B cell (primary cell): ENCODE measurements at places on chromosomes 1 and 21.

DNA sequence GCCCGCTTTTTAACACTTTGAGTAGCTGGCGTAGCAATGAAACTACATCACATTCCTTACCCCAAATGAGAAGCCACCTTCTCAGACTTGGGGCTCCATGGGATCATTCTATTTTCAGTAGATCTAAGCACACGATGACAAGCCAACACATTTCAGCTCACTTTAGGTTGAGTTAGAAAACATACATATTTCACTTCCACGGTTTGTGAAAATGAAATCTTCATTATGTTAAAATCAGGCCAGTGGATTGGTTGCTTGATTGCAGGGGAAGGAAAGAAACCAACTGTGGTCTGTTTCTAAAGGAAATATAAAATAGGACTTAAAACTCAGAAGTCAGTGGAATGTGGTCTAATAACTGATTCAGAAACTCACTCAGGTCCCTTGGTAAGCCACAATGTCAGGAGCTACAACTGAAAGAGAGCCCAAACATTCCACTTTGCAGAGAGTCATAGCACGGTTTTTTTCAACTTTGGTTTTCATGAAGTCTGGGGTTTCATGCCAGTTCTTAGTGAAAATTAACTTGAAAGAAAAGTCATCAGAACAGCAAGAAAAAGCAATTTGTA is 82.3 kb upstream of the TIAM1 start:
- no peak for DNase-seq

DNA sequence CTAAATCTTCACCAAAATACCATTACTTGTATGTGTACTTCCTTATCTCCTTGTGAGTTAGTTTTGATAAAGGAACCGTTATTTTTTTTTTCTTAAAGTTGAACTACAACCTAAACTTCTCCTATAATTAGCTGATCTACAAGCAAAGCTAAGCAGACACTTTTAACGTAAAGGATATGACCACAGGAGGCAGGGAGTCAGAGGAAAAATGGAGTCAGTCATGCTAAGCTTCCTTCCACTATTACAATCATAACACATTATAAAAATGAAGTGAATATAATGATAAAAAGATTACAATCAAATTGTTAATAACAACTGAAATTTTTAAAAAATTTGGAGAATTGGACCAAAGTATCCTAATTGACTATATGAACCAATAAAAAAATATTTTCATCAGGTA is 892.6 kb downstream of the KCNT2 start:
- no peak for DNase-seq

DNA sequence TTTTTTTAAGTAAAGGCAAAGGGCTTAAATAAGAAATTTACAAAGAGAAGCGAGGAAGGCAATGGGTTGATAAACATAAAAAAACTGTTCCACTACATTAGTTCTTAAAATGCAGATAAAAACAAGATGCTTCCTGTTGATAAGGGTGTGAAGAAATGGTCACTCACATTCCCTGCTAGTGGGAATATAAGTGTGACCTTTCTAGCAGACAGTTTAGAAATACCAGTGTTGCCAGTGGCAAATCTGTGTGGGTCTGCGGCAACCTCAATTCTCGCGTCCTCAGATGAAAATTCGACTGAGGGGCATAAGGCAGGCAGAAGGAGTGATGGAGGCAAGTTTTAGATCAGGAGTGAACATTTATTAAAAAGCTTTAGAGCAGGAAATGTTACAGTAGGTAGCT is 151.1 kb downstream of the NTNG1 start:
- no peak for DNase-seq

DNA sequence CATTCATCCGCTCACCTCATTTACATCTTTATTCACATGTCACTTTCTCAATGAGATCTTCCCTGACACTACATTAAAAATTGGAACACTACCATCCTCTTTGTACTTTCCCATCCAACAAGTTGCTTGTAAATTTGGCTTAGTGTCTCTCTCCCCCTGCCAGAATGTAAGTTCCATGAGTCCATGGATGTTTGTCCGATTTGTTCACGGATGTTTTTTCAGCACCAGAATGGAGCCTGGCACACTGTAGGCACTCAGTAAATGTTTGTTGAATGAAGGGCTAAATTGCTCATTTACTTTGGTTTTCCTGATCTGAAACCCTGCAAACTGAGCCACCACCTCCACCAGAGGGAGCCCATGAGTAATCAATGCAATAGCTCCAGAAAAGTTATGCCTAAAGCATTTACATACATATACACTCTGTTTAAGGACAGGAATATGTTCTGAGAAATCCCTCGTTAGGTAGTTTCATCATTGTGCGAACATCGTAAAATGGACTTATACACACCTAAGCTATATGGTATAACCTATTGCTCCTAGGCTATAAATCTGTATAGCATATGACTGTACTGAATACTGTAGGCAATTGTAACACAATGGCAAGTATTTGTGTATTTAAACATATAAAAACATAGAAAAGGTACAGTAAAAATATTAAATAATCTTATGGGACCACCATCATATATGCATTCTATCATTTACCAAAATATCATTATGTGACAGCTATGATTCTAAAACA is 2.8 kb upstream of the EYA3 start:
- peak; percentile 85 for DNase-seq

DNA sequence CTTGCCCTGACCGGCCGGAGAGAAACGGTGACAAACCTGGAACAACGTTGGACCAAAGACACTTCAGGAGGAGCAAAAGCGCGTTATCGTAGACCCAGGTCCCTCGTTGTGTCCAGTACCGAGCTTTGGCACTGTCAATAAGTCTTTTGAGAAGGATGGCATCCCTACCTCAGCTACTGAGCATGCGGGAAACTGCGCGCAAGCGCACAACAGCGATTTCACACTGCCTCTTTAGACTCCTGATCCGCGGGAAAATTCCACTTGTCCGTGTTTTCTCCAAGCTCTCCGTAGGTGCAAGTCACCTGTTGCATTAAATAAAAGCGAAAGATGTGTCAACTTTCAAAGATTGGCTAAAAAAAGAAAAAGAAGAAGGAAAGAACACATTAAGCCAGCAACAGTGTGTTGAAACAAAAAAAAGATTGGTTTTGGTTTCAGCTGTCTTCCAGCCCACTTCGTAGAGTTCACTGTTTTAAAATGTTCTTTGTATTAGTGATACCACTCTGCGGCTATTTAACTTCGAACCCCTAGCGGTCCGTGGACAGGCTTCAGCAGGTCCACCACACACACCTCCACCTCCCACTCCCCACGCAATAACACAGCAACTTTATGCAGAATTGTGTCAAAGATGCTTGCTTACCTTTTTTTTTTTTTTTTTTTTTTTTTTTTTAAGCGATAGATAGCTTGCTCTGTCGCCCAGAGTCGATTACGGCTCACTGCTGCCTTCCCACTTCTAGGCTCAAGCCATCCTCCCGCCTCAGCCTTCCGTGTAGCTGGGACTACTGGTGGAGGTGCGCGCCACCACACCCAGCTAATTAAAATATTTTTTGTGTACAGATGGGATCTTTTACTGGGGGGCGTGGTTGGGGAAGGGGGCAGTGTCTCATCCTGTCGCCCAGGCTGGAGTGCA is at the start of gene BPNT1:
Gene BPNT1, minus strand, starts transcription at position 139 of the 907 bp plus-strand sequence. CDS start 9,942 bp downstream, outside the sequence.
- DNase-seq, result peak; percentile 99

DNA sequence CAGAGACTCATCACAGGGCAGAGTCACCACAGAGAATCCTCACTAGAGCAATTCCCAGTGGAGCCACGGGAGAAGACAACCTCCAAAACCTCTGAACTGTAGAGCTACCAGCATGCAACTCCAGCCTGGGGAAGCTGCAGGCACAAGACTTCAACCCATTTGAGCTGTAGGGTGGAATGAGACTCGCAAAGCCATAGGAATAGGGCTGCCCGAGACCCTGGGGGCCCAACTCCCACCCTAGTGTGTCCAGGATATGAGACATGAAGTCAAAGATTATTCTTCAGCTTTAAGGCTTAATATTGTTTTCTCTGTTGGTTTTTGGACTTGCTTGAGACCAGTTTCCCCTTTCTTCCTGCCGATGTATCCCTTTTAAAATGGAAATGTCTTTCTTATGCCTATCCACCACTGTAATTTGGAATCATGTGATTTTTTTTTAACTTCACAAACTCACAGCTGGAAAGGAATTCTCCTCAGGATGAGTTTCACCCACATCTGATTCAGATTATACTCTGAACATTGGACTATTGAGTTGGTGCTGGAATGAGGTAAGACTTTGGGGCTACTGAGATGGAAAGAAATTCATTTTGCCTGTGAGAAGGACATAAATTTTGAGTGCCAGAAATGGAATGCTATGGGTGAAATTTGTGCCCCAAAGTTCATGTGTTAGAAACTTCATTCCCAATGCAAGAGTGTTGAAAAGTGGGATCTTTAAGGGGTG is 59.6 kb upstream of the ST6GALNAC5 start:
- DNase-seq, result no peak

- DNase-seq, result no peak
Measured at GRCh38 chr1:162984699-162985098, 84.5 kb upstream of the RGS4 start.

GRCh38 chr1:110638556-110638955 is 32.4 kb upstream of the KCNA2 start:
- DNase-seq, result no peak

GRCh38 chr1:100612540-100612939 is 74.6 kb downstream of the GPR88 start:
- DNase-seq, result no peak

DNA sequence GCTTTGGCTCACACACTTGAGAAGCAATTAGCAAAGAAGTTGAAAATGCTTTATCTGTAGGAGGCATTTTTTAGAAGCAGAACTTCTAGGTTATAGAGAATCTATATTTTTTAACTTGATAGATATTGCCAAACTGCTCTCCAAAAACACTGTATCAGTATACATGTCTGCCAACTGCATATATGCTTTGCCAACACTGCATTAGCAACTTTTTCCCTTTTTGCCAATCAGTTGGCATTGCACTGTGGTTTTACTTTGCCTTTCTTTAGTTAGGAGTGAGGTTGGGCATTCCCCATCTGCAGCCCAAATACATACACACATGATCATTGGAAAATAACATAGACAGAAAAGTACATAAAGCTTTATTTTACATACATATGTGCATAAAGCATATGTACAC is 15.0 kb downstream of the PADI3 start:
- DNase-seq, result no peak

DNA sequence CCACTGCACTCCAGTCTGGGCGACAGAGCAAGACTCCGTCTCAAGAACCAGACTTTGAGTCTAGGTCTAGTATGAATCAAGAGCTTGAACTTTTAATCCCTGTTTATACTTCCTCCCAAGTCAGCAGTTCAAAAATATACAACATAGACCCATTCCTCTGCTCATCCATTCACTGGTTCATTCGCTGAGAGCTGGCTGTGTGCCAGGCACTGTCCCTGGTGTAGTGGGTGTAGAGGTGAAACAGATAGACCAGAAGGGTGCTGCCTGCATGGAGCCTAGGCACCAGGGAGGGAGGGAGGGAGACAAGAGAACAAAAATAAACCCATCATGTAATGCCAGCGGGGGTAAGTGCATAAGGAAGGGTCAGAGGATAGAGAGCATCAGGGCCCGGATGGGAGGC is 25.5 kb upstream of the SEC16B start:
- DNase-seq, result no peak

- DNase-seq, result no peak
Measured at GRCh38 chr1:12035312-12035711, 16.0 kb downstream of the MIIP start.

- no peak for DNase-seq
Measured at GRCh38 chr1:119667173-119667572, 19.1 kb upstream of the ZNF697 start.

DNA sequence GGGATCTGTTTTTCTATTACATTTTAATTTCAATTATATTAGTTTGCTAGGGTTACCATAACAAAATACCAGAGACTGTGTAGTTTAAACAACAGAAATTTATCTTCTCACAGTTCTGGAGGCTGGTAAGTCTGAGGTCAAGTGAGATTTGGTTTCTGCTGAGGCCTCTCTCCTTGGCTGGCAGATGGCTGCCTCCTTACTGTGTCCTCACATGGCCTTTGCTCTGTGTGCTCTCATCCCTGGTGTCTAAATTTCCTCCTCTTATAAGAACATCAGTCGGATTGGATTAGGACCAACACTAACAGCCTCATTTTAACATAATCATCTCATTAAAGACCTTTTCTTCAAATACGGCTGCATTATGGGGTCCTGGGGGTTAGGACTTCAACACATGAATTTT is 195.2 kb upstream of the CHODL start:
- DNase-seq, result no peak

- peak; percentile 23 for DNase-seq
Measured at GRCh38 chr1:66247415-66248208, 286.3 kb upstream of the SGIP1 start.

DNA sequence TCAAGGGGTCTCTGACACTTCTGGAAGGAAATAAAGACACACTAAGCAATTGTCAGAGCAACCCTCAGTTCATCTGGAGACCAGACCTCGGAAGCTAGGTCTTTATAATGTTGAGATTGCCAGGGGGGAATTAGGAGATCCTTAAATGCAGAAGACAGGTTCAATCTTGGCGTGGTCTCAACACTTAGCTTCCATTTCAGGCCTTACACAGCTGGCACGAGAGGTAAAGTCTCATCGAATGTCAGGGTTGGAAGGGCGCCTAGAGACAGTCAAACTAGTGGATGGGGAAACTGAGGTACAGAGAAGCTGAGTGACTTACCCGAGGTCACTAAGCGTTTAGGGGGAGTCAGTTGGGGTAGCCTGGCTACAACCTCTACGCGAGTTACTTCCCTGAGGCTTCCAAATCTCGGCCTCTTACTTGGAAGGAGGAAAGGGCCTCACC is 562 bp upstream of the EPB41 start:
- DNase-seq, result no peak

DNA sequence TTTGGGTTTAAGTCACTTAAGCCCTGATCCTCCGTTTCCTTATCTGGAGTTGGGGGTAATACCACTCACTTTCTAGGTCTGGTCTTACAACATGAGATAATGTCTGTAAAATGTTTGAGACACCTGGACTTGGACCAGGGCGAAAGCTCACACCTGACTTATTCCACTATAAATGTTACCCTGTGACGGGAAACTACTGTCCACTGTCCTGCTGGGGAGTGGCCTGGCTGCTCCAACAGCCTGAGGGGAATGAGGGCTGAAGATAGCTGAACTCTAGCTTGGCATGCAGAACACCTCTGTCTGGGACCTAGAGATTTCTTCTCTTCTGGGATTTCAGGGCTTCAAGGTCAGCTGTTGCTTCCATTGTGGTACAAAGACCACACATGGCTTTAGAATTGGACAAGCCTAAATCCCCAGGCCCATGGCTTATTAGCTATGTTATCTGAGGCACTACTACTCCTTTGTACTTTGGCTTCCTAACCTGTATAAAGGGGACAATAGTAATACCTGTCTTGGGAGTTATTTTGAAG is 9.5 kb upstream of the A3GALT2 start:
- no peak for DNase-seq

DNA sequence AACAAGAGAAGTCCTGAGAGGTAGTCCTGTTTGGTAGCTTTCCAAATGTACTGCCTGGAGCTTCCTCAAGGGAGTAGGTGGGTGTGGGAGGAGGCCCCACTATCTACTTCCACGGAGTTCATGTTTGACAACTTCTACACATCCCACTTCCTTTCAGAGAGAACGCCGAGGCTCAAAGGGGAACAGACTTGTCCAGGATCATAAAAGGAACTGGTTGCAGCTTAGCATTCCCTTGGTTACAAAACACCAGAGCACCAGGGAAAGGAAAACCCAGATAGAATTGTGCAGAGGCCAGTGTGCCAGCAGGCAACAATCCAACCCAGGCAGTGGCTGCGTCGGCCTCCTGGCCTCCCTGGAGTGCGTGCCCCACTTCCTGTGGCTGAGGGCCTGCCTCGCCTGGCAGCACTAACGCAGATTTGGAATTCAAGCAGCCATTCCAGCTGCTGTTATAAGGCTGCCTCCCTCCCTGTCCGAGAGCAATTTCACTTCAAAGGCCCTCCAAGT is 4.2 kb upstream of the RAP1GAP start:
- no peak for DNase-seq
